ENCODE measurements at places on chromosomes 11 and 22.

DNA sequence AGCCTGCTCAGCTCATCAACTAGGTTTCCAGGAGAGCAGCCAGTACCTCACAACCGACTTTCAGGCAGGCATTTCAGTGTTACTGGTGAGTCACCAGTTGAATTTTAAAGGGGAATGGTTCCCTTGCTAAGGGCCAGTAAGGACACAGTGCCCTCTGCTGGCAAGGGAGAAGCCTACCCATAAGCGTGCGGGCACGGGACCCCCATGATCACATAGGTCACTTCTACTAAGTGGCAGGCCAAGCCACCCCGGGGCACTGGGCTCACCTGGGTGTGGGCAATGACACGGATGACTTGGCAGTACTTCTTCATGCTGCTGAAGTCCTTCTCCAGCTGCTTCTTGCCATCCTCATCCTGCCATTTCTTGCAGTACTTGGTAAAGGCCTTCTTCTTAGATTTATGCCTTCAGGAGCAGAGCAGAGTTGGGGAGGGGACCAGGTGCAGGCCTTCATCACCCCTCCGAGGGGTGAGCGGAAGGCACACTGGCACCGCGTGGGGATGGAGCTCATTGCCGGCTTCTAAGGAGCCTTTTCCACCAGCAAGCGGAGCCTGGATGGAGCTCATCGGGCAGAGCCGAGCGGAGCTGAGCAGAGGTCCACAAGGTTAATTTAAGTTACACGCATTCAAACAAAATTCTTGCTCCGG lies 2.9 kb downstream of the RPL3 start:
- peak; percentile 85 for DNase-seq

GRCh38 chr22:19329454-19329853 lies 37.9 kb upstream of the CLTCL1 start:
- DNase-seq, result no peak

- no peak for DNase-seq
Measured at GRCh38 chr11:87477321-87477720, 439.6 kb downstream of the TMEM135 start.

DNA sequence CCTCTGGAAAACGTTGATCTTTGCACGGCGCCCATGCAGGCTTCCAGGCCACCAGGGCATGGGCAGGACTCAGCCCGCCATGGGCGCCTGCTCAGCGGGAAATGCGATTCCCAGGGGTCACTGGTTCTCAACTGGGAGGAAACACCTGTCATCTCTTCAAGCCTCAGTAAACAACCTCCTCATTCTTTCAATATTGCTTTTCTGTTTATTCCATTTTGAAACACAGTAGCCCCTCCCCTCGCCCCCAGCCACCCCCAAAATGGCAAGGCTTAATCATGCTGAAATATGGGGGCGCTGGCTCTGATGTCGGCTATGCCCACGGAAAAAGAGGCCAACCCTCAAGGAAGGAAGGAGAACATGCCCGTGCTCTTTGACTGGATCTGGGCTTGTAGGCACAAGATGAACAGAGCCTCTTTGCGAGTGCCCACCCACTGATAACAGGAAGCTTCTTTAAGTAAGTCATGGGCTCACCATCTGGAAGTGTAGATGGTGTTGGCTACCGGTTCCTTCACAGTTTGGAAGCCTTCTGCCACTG lies 594 bp upstream of the POU2AF1 start:
- no peak for DNase-seq

DNA sequence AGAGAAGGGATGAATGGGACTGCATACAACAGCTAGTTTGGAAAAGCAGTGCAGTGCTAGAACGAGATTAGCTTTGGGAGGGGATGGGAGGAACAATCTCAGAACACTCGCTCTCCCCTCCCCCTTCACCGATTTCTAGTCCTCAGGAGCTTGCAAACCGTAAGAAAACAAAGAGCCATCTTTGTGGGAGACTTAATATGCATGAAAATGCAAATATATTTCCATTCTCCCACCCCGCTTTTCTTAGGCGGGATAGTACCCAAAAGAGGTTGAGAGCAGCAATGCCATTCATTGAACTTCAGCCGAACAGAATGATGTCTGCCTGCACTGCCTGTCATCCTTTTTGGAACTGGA lies 1.1 kb downstream of the SPINDOC start:
- DNase-seq, result no peak
